Fibroblast of upper back skin (primary cell): ENCODE measurements at places on chromosomes 12 and 14.
A peak's percentile ranks its signal among the peaks of the same experiment; 100 is the strongest.

DNA sequence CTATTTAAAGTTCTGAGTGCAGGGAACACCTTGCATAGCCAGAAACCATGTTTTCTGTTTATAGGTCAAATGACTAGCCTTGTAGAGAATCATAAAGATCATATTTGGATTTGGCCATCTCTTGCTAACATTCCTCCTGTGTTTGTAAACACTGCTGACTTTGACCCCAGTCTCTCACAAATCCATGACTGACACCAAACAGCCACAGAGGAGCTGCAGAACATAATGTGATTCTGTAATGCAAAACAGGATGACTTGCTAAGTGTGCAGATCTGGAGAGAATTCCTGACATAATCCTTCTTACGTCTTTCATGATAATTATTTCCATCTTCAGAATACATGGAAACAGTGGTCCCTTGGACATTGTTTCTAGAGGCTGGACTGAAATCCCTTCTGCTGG lies 211.8 kb downstream of the BMP4 start:
- DNase-seq: no peak

- DNase-seq: no peak
Measured at GRCh38 chr12:452667-453210, 7.0 kb upstream of the B4GALNT3 start.

GRCh38 chr12:6533653-6533922 lies 729 bp upstream of the GAPDH start:
- no peak for DNase-seq

DNA sequence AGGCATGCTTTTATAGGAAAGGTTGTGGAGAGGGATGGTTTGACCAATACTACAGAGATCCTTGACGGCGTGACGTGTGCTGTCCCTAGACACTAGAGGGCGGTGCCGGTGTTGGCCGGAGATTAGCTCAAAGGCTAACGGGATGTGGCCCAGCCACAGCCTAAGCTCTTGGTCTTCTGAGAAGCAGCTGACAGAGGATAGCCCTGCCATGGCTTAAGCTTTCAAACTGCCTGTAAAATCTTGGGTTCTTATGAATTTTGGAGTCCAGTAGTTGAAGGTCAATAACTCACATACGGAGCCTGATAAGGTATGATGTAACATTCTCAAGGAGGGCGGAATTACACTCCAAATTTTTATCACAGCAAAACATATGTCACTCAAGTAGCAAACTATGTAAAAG lies 515.7 kb upstream of the ATXN7L3B start:
- DNase-seq: peak; percentile 61

- DNase-seq: no peak
Measured at GRCh38 chr12:31645924-31646323, 13.6 kb upstream of the ETFBKMT start.

- no peak for DNase-seq
Measured at GRCh38 chr12:131250028-131250950, 296.6 kb downstream of the ADGRD1 start.

GRCh38 chr12:86712425-86712843 lies 456.2 kb upstream of the MGAT4C start:
- DNase-seq: peak; percentile 98

DNA sequence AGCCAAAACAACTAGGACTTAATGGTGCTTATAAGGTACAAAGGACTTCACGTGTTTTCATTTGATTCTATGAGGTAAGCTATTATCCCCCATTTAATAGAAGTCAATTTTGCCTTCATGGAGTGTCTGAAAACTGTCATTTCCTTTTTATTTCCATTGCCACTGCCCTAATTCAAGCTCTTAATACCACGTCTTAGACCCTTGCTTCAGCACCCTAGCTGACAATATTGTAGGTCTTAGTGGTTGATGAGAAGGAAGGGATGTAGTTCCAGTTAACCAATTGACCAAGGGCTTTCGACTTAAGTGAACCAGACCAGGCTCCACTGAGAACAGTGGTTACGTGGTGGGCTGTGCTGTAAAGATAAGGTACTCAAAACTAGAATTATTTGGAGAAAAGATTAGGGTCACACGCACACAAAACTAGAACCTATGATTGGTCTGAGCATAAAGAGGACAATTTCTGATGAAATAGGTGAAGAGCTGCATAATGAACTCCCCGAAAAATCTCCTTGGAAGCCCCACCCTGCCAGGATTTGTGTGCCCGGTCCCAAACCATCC lies 9.6 kb upstream of the ASIC1 start:
- no peak for DNase-seq

DNA sequence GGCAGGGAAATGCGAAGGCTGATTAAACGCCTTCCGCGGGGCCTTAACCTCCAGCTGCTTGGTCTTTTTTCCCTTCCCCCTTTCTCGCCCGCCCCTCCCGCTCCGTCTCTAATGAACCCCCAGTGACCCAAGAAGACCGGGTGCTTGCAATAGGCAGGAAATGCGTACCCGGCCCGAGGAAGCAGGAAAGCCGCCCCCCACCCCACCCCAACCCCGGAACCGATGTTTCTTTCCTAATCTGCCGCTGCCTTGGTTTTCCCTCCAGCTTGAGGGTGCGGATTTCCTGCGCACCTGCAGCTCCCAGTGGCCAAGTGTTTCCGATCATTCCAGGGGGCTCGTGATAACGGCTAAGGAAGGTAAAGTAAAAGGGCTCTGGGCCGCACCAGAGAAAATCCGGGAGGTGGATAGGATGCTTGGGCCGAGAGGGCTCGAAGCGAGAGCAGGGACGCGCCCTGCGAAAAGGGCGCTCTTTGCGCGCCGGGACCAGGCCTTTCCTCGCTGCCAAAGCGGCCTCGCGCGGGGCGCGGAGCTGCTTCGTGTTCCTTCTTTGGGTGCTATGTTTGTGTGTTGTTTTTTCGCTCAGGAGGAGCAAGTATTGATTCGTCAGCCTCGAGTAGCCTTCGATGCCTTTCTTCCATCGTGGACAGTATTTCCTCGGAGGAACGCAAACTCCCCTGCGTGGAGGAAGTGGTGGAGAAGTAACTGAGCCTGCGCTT lies 983 bp downstream of the MYF6 start:
- no peak for DNase-seq

GRCh38 chr12:77686760-77687159 lies 143.9 kb upstream of the NAV3 start:
- peak; percentile 62 for DNase-seq

DNA sequence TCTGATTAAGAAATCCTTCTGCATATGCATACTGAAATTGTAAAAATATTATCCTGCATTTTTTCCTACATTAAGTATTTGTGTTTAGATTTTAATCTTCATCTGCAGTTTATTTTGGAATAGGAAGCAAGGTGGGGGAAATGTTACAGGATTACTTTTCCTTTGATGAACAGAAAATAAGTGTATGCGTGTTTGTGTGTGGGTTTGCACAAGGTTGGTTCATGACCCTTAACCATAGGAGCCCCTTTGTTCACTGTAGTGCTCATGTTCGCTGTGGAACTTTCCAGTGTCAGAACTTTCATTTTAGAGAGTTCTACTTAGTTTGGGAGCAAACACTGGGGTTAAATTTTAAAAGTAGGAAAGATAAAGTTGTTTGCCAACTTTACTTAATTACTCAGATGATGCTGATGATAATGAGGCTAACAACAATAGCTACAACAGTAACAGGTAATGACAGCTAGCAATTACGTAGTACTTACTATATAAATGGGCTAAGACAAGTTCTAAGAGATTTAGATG lies 6.4 kb upstream of the A2M start:
- DNase-seq: no peak

DNA sequence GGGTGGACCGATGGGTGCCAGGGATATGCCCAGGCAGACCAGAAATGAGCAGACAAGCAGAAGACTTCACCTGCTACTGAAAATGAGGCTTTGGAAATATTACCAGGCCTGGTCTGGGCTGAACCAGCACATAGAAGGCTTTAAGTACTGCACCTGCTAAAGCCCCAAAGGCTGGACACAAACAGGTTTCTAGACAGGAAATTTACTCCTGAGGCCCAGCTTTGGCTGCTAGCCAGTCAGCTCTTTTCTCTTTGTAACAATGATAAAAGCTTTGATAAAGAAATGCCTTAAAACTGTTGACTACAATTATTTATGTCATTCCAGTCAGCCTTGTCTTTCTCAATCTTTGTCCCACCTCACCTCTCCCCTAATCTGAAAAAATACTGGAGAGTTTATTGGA lies 228.9 kb upstream of the EGLN3 start:
- DNase-seq: no peak

DNA sequence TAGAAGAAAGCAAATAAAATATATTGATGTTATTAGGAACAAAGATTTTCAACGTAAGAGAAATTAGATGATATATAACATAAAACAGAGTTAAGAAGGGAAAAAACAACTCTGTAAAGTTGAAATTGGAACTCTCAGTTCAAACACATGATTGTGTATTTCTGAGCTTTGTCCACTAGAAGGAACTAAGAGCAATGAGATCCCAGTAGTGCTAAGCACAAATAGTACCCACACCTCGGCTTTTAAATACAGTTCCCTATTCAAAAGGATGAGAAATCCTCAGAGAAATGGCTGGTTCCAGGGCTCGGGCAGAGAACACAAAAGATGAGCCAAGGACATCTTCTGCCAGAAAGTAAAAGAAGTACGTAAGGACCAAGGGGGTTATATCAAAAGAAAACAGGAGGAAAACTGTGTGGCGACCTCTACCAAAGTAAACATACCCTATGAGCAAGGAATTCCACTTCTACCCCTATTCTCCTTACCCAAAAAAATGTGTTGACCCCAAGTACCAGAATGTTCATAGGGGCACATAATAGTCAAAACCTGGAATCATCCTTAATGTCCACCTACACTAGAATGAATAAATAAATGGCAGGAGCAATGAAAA lies 96.6 kb downstream of the SPTSSA start:
- no peak for DNase-seq

DNA sequence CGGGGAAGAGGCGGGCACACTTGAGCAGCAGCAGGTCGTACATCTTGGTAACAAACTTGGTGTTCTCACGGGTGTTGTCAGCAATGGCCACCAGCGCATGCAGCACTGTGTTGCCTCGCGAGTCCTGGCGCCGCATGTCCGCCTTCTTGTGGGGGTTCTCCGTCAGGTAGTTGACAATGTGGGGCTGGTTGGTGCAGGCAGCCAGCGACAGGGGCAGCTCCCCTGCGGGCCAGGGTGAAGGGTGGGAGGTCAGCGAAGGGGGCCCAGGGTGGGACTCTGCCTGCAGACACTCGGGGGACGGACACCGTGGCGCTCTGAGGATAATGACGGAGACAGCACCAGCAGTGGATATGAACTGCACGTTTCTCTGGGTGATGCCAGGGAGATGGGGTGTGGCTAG lies 34.5 kb downstream of the TRPV4 start:
- no peak for DNase-seq

- DNase-seq: no peak
Measured at GRCh38 chr14:70441641-70442040, 10.3 kb upstream of the ADAM21 start.

DNA sequence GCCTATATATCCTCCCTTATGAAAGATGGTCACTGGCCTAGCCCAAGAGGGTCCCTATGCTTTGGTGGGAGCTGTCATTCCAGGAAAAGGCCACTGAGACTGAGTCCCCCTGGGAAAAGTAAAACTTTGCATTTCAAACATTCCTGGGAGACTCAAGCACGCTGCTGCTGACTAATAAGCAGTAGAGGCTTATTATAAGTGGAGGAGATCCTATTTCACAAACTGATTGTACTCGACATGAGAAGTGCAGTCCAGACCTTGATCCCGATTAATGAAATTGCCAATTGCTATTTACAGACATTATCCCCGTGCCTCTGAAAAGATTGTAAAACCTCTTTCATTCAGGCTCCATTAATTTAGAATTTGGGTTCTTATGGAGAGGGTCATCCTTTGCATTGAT lies 96.6 kb downstream of the EMP1 start:
- peak; percentile 39 for DNase-seq

DNA sequence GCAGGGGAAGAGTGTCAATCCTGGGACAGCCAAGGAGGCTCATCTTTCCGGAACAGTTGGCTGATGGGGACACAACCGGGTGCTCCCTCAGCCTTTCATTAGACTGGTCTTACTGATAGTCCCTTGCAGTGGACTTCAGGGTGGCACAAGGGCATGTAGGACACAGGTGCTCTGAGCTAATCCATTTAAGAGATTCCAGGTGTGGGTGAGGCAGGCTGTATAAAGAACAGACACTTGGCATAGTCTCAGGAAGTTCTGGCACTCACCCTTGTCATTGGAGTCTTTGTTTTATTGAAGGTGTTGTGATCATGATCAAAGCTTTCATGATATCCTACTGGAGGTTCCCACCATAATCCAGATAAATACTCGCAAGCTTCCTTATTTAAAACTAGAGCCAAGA lies 341.6 kb downstream of the EMP1 start:
- no peak for DNase-seq

DNA sequence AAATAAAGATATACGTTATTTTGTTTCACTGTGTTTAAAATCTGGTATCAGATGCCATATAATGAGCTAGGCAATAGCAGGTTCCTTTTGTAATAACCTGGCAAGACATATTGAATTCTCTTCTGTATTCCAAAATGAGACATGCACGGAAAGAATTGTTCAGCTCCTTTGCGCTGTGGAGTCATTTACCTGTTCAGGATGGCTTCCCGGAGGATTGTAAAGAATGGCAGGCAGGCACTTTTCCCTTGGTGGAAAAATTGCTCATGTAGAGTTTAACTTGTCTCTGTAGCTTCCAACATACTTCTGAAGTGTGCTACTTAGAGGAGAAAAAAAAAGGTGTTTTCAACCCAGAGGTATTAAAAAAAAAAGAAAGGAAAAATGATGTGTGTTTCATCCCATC lies 805.2 kb downstream of the GALC start:
- no peak for DNase-seq

DNA sequence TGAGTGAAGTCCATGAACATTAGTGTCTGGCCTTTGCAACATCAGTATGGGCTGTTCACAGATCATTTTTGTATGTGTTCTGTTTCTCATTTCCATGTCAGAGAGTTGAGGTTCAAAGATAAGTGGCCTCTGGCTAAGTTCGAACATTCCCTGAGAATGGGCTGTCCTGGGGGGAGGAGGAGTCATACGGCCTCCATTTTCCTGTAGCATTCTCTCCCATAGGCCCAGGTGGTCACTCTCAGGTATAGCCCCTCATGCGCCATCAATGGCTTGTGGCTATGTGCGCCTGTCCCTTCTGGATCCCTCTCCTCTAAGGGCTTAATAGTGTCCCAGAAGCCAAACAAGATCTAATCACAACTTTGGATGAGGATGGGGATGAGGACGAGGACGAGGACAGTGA lies 165.0 kb downstream of the PAX9 start:
- no peak for DNase-seq

- peak; percentile 43 for DNase-seq
Measured at GRCh38 chr12:45725631-45726602, 3.6 kb upstream of the ARID2 start.

- no peak for DNase-seq
Measured at GRCh38 chr12:21823581-21823980, 49.1 kb upstream of the KCNJ8 start.

DNA sequence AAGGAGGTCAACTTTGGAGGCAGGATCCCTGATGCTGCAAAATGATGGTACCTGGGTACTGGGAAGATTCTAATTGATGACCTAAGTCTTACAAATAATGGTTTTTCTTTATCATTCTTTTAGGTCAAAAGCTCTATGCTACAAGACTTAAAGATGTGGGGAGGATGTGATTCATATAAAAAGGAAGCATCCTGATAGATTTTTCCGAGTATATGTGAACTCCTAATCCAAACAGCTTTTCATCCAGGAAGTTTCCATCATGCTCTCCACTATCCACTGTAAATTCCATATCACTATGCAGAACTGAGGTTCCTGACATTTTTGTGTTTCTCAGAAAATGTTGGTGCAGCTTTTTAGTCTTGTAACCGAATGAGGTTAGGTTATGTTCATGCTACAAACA lies 293.2 kb downstream of the PAWR start:
- DNase-seq: peak; percentile 36

GRCh38 chr14:104499784-104500760 lies 79.5 kb upstream of the C14orf180 start:
- DNase-seq: no peak

- no peak for DNase-seq
Measured at GRCh38 chr12:117439531-117440001, 78.1 kb upstream of the NOS1 start.
